Frontal cortex (tissue), 4 donors: ENCODE measurements at places on chromosomes 7 and 10. TPM values are rescaled to one million over a fixed set of nuclear protein-coding genes. Genes with fewer than 3 reads are reported as not detected.

DNA sequence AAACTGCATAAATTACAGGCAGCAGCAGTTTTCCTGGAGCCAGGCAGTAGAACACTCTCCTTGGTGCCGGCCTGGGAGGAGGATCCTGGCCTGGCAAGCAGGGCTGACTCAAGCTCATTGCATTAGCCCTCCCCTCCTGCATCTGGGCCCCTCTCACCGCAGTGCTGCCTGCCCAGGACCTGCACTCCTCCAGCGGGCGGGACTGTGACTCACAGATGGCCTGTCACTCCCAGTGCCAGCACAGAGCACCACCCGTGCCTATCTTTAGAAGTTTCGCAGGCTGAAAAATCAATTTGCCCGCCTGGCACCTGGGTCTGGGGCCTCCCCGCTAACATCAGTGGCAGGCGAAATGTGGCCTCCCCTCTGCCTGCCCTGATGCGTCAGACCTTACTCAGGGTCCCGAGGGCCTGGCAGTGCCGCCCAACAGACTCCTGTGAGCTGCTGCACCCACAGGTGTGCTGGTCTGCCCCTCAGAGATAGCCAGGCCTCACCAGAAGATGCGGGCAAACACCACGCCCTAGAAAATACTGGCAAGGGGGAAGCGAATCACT is 123.8 kb downstream of the KCNMA1 start:
- peak; percentile 56 for DNase-seq

Gene GRID2IP
- total RNA-seq = 0.41 TPM

Gene ENTPD1
- total RNA-seq = 6.9 TPM

GRCh38 chr10:99331207-99331803 is 2.1 kb downstream of the CNNM1 start:
- DNase-seq = no peak

Gene GHRHR
- total RNA-seq = not detected

GRCh38 chr7:91114232-91114631 is 150.0 kb upstream of the FZD1 start:
- DNase-seq = no peak

GRCh38 chr7:91039033-91039432 is 225.2 kb upstream of the FZD1 start:
- no peak for DNase-seq

DNA sequence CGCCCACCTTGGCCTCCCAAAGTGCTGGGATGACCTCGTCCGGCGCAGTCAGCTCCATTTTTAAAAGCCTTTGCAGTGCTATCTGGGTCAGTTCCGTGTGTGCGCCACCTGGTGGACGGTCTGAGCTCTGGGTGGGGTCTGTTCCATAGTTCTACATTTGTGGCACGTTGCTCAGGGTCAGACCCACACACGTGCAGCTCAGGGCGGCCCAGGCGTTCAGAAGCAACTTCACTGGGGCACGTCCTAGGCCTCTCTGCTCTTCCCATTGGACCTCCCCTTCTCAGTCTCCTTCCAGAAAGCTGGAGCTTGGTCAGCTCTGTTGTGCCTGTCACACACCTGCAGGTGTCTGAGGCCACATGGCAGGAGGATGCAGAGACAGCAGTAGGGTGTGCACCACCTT is 137.9 kb downstream of the DNAJB6 start:
- no peak for DNase-seq

- no peak for DNase-seq
Observed at GRCh38 chr10:65555192-65555591, 1370.6 kb upstream of the LRRTM3 start.
